ENCODE measurements at places on chromosomes 4 and X.

GRCh38 chr4:136864604-136865185, 667.6 kb downstream of the PCDH18 start:
- peak; percentile 25 for DNase-seq

DNA sequence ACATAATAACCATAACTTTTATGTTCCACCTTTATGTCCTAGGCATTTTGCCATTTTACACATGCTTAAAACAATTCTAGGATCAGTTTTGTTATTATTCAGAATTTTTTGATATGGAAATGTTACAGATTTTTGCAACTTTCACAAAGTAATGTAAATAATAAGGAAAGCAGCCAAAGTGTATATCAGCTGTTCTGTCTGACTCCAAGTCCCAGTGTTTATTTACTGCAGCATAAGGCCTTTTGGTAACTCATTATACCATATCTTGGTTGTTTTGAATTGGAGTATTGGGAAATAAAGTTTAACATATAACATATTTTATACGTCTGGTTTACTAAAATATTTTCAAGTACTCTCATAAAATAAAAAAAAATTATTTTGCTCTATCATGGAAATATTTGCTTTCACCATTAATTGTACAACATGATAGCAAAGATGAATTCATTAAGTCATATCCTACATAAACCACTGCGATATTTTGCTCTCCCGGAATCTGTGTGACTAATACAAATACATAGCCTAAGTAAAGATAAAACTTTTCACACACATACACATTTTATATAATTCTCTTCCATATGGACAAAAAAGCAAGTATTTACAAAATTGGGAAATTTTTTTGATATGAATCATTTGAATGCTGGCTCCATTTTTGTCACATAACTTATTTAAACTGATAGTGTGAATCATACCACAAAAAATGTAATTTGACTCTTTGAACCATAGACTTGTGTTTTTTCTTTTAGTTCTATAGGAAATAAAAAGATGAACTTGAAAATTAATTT, 399.0 kb downstream of the PABPC4L start:
- no peak for DNase-seq

- DNase-seq, result no peak
These were observed 469.7 kb upstream of the FGF16 start for GRCh38 chrX:76977452-76977851.

- peak; percentile 60 for DNase-seq
These were observed 50.8 kb downstream of the SLC2A9 start for GRCh38 chr4:9970399-9971011.

DNA sequence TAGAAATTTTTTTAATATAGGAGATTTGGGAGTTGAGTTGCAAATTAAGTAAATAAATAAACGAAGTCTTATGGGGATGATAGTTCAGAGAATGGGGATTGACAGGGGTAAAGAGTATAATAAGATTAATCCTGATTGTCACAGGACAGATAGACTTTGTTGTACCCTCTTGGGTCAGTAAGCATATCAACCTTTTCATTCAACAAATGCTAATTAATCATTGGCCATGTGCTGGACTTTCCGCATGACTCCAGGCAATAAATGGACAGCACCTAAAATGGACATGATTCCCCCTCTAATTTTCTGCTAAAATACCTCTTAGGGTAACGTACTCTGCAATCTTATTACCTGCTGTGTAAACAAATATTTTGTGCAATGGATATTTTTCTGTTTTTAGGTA, 1331.1 kb upstream of the ADGRL3 start:
- DNase-seq, result no peak

GRCh38 chrX:67351411-67351810, 192.4 kb upstream of the AR start:
- peak; percentile 69 for DNase-seq

GRCh38 chrX:74534569-74535038, 79.8 kb downstream of the RLIM start:
- no peak for DNase-seq

DNA sequence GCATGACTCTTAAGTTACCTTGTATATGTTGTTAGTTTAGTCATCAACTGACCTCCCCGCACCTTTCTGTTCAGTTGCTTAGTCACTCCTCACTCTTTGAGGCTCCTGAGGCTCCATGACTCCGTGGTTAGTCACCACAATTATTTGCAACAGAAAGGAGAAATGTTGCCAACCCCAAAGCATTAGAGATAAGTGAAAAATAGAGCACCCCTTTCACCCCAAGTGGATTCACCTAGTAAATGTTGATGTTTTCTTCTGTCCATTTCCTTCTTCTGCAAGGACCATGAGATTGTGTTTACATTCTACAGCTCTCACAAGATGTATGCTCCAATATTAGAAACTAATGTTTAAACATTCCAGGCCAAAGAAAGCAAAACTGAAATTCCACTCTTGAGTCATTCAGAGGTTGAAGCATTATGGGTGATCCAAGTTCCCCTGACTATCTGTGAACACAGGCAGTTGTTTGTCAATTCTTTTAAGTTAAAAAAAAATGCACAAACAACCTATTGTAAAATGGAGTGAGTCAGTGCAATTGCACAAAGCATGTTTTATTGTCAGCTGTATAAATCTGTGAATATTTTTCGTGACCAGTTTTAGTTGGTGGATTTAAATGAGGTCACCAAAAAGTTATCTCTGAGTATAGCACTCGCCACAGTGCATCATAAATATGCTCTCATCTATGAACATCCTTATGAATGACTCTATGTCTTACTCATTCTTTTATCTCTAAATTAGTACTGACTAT, 552.4 kb upstream of the MAGEB2 start:
- DNase-seq, result peak; percentile 1

GRCh38 chr4:150699599-150699998, 117.6 kb downstream of the MAB21L2 start:
- DNase-seq, result no peak

DNA sequence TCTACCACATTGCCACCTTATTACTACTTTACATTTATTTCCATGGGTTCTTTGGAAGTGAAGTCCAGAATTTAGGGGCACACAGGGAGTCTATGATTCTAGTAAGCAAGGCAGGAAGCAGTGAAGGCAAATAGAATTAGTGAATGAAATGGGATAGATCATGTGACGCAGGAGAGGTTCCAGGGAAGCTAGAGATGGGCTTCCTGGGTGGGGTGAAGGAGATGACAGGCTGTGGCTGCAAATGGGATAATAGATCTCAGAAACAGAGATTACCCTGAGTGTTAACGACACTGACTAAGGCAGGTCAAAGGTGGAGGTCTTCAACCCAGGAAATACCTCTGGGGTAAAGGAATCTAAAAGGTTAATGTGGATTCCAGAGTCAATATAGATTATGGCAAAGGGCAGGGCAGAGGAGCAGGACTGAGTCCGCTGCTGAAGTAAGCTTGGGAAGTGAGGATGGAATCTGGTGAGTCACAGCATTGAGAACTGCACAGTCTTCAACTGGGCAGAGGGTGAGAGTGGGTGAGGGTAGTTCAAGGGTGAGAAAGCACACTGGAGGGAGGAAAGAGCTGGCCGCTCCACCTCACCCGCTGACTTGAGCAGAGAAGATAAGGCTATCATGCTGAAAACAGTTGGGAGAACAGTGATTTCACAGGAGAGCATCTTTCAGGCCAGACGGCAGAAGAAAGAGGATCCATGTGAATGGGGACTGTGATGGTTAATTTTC, 70.8 kb downstream of the ANXA3 start:
- DNase-seq, result no peak

DNA sequence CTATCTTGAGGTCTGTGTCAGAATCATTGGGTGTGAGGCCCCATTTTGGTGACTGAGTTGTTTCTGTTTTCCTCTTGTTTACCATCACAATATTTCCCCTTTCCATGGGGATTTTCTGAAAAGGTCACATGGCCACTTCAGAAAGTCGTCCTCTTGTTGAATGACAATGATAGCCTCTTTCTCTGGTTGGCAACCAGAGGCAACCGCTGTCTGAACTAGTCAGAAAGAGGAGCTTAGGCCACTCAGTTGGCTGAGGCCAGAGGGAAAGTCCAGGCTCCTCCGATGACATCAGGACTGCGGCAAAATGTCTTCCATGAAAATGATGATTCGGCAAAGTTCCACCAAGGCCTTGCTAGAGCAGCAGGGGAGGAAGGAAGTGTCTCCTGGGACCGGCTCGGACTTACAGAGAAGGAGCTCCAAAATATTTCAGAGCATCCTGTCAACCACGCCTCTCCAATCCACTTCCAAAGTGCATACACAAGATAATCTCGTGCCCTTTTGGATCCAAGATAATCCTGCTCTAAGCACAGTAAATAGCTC, 19.1 kb upstream of the RBM47 start:
- no peak for DNase-seq

DNA sequence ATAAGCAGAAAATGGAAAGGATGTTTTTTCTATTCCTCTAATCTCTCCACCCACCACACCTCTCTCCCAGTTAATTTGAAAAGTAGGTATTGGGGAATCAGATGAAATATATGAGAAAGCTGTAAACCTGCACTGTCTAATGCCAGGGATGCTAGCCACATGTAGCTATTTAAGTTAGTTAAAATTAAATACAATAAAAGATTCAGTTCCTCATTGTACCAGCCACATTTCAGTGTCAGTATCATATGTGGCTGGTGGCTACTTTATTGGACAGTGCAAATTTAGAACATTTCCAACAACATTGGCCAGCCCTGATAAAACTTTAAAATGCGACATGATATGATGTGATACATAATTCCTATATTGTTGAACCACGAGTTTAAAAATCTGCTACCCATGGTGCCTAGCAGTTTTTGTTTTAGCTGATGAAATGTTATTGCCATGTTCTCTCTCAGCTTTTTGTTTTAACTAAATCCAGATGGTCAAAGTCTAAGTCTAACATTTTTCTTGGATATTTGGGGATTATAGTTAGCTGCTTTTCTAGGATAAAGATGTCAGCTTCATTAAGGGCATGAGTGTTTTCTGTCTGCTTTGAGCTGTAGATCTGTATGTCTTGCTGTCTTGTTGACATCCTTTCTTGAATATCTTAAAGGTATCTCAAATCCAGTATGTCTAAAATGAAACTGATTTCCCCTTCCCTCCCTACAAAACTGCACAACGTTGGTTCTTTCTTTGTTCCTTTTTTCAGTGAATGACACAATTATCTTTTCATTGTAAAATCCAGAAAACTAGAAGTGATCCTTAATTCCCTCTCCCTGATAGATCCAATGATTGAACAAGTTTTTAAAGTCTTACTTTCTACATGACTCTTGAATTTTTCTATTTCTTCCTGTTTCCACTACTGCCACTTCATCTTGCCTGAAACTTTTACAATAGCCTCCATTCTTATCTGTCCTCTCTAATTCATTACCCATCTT, 6.2 kb downstream of the ARFIP1 start:
- DNase-seq, result peak; percentile 62

GRCh38 chr4:86401826-86402225, 42.0 kb upstream of the MAPK10 start:
- no peak for DNase-seq

- DNase-seq, result no peak
These were observed 1.4 kb upstream of the UGT2B4 start for GRCh38 chr4:69497076-69497475.

DNA sequence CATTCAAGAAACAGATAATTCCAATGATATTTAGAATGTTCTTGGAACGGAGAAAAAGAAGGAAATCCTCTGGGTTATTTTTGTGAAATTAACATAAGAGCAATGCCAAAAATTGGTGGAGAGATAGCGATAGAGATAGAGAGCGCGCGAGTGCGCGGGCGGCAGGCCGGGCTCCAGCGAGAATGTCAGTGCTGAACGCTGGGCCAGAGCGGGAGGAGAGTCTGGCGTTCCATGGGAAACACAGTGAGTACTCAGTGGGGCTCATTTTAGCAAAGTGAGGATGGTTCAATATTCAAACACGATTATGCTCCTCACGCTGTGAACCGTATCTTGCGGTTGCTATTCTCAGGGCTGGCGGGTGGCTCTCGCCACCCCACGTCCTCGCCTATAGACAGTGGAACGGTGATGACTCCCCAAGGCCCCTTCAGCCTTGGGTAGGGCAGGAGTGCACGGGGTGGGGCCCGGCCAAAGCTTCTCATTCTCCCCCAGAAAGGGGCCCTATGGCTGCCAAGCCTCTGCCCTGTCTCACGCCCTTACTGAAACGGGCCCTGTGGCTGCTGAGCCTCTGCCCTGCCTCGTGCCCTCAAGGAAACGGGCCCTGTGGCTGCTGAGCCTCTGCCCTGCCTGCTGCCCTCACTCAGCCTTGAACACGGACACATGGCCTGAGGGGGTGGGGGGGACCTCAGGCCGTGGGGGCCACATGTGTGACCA, 16.9 kb downstream of the CPLX1 start:
- DNase-seq, result no peak

DNA sequence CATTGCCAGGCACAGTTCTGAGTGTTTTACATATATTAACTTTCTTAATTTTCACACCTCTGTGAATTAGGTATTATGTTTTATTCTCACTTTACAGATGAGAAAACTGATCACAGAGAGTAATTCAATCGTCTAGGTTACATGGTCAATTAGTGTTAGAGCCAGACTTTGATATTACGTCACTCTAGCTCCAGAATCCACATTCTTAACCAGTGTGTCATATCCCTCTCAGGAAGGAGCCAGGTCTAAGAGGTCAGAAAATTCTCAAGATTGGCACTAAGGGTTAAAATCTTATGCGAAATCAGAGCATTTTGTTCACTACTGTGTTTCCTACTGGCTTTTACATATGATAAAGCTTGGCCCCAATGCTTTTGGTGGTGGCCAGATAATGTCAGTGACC, 7.4 kb downstream of the DMP1 start:
- no peak for DNase-seq

DNA sequence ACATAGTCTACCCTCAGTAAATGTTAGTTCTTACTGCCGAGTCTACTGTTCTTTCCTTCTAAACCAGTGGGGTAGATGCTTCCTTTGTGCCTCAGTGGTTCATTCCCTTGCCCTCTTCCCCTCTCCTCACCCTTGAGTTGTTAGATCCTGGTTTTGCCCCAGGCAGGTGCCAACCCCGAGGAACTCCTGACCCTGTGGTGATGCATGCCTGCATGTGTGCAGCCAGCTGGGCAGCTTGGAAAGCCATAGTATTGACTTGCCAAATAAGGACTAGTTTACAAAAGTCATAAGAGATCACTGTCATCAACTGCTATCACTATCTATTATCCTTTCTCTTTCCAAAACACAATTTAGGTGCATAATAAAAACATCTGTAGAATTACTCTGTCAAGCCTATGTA, 50.9 kb downstream of the REPS2 start:
- no peak for DNase-seq

DNA sequence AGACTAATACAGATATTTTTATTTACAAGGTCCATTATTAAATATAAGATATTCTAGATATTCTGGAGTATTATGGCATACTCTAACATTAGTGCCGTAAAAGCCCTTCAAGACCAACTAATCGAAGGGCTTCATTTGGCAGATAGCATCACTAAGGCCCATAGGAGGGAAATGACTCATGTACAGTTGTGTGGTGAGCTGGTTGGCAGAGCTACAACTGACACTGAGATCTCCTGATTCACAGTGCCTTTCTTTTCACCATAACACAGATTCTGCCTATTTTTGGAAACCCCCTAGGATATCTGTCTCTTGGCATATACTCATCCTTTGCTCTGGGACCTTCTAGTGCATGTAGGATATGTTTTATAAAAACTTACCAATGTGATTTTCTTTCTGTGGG, 201.7 kb upstream of the AFF2 start:
- no peak for DNase-seq

Measured in MV-4-11 (cell line).